CD8-positive, alpha-beta T cell (primary cell): ENCODE measurements at places on chromosomes 4 and X. TPM values are rescaled to one million over a fixed set of nuclear protein-coding genes. Genes with fewer than 3 reads are reported as not detected.

Gene FREM3
- total RNA-seq, result not detected

Gene ATOH1
- not detected for total RNA-seq

Gene HHIP
- total RNA-seq, result not detected

Gene GSTCD
- 5.8 TPM for total RNA-seq

Gene DCAF8L2
- not detected for total RNA-seq

Gene SSX2B
- not detected for total RNA-seq

Gene HPGDS
- total RNA-seq, result not detected

Gene F11
- not detected for total RNA-seq

Gene SUPT20HL1
- total RNA-seq, result not detected

GRCh38 chr4:145213245-145213644 is 32.9 kb upstream of the OTUD4 start:
- DNase-seq, result no peak

- DNase-seq, result no peak
These were observed 634 bp downstream of the APOO start for GRCh38 chrX:23907111-23907497.

DNA sequence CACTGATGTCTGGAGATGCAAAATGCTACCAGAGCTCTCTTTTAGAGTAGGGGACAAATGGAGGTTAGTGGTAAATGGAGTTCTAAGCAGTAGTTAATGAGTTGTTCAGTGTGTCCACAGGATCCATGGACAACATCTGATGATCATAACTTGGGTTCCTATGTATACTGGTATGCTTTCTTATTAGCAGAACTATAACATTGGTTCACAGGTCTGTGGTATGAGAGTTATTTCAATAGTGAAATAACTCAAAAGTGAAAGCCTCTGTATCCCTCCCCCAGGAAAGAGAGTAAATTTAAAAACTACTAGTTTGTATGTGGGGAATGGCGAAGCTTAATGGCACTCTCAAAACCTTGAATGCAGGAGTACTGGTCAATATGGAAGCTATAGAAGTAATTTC is 363.5 kb upstream of the EMCN start:
- no peak for DNase-seq

DNA sequence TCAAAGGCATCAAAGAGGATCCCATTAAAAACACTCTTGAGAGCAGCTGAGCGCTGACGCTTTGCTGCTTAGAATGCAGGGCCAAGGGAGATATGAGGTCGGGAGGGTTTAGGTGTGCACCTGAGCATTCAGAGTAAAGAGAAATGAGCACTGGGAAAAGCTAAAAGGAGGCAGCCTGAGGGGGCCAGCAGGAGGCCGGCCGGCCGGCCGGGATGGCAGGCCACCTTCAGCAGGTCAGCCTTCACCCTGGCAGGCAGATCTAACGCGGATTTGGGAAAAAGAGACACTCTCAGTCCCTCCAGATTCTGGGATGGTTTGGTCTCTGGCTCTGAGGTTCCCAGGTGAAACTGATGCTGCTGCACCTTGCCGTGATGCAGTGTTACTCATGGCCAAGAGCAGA is 393.5 kb downstream of the TRIML1 start:
- no peak for DNase-seq

DNA sequence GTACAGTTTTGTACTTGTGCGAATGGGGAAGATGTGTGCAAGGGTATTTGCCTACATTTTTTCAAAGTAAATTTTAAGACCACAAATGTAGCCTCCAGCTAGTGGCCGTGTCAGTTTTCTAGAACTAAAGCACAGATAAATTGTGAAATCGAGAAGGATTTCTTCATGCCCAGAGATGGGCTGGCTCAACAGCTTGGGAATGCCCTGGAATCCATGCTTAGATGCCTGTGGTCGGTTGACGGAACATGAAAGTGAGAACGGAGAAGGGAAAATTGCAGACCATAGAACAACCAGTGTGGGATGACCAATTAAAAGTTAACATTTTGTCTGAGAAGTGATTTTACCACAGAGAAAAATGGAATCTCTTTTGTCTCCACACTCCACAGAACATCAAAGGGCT is 73.2 kb upstream of the VCX2 start:
- no peak for DNase-seq

GRCh38 chr4:71130827-71131603 is 137.6 kb downstream of the DCK start:
- DNase-seq, result no peak

GRCh38 chr4:144970597-144970996 is 127.4 kb downstream of the ANAPC10 start:
- DNase-seq, result no peak

DNA sequence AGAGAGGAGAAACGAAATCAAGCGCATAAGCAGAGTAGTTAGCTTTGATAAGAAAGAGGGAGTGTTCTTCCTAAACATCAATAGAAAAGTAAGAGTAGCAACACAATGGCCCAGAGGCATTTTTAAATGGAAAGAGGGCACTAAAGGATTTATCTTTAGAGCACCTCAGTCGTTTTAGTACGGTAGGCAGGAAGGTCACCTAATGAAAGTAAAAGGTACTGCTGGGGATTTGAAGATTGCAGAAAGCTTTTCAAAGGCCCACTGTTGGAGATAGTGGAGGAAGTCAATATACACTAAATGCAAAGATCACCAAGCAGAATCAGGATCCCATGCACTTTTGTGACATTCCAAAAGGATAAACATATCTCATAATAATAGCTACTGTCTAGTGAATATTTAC is 667.7 kb upstream of the GRID2 start:
- DNase-seq, result no peak

- no peak for DNase-seq
These were observed 42.7 kb upstream of the CITED1 start for GRCh38 chrX:72348247-72348979.

- no peak for DNase-seq
These were observed 150.0 kb downstream of the MAML3 start for GRCh38 chr4:140003876-140004548.

GRCh38 chr4:84341559-84341958 is 157.5 kb downstream of the NKX6-1 start:
- DNase-seq, result no peak

DNA sequence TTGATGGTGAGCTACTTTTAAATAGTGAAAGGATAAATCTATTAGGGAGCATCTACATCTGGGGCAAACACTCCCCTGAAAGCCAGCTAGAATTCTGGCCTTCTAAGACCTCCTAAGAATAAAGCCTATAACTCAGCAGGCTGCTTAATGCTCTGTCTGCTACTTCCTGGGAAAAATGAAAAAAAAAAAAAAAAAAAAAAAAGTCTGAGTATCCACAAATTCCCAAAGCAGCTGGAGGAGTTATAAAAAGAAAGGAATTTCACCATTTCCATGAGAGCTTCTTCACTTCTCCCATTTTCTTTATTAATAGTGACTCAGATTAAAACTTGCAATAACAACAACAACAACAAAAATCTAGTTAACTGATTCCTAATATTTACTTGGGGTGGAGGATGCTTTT is 511.2 kb downstream of the INPP4B start:
- no peak for DNase-seq

DNA sequence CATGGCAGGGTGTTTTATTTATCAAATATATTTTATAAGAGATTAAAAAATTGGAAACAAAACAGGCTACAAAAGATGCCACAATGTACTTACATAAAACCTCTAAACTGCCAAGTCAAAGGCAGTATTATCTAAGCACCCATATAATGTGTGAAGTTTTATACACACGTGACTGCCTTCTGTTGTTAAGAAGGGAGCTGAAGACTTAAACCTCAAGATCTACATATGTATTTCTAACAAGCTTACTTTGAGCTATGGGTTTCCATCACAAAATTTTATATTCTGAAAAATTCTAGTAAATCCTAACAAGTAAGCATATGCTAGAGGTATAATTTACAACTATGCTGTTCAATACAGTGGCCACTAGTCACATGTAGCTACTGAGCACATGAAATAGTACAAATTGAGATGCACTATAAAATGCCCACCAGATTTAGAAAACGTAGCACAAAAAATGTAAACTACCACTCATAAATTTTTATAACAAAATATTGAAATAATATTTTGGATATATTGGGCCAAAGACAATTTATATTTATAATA is 9.8 kb downstream of the ATP8A1 start:
- DNase-seq, result no peak

DNA sequence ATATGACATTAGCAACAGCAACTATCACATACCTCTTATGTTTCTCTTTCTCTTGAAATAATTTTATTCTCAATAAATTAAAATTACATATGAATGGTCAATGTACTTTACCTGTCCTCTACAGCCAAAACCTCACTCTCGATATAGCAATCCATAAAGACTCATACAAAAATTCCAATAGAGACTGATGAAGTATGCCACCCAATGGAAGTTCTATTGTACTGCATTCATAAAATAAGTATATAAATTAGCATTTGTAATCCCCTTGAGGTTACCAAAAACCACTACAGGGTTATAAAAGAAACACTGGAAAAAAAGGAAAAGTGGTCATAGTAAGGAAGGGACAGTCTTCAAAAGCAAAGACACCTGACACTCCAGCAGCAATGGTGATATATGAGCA is 32.8 kb downstream of the CLDN2 start:
- no peak for DNase-seq

GRCh38 chr4:18401425-18401824 is 379.9 kb upstream of the LCORL start:
- DNase-seq, result no peak

DNA sequence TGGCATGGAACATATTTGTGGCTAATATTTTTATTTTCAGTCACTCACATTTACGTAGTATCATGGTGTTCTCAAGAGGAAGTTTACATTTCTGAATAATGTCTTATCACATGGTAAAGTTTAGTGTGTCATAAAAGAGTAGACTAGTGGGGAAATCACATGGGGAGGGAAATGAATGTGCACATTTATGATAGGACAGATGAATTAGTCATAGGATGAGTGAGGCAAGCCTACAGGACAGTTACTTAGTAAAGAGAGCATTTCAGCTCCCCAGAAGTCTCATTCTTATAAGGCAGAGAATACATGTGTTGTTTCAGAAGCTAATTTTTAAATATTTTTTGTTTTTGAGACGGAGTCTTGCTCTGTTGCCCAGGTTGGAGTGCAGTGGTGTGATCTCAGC is 6.2 kb downstream of the GK start:
- no peak for DNase-seq

GRCh38 chrX:150761176-150761818 is 68.1 kb downstream of the MTMR1 start:
- DNase-seq, result no peak

DNA sequence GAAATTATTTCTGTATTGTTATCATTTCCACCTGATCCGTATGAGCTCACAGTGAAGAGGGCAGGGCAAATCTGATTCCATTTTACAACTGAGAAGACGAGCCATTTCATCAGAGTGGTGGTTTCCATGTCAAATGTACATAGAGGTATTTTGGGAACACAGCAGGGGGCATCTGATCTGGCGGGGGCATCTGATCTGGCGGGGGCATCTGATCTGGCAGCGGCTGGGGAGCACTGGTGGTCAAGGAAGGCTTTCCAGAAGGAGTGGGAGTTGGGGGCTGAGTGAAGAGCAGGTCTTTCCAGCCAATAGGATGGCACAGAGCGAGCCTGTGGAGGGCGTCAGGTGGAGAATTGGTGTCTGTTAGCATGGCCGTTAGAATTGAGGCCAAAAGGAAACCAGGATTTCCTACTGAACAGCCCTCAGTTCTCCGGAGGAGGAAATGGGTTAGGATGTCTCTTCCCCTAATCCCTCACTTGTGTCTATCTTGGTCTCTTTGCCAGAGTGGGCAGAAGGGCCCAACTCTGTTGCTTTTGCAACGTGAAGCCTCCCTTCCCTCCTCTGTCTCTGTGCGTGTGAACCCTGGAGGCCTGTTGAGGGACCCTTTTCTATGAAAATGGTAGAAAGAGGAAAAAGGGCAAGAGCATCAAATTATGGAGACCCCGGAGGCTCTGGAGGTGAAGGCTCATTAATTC is 41.3 kb downstream of the RHOH start:
- peak; percentile 48 for DNase-seq

GRCh38 chr4:75841641-75842520 is 60.4 kb downstream of the PPEF2 start:
- no peak for DNase-seq

GRCh38 chr4:7206911-7207567 is 14.7 kb downstream of the SORCS2 start:
- DNase-seq, result no peak

- DNase-seq, result no peak
These were observed 892.8 kb upstream of the DIAPH2 start for GRCh38 chrX:95791876-95792275.

DNA sequence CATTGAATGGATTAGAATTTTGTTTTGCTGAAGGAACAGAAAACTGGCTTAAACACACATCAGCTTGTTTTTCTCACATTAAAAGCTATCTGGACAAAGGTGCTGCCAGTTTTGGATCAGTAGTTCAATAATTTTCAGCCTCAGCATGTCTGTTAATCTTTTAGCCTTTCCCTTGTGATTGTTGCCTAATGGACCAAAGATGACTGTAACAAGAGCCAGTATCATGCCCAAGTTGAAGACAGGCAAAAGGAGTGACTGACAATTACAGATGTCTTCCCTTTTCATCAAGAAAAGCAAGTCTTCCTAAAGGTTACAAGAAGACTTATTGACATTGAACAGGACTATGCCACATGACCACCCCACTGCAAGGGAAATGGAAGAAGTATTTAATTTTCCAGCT is 419.7 kb downstream of the MAPK10 start:
- no peak for DNase-seq

- DNase-seq, result no peak
These were observed 9.8 kb upstream of the TAB3 start for GRCh38 chrX:30898886-30899285.

DNA sequence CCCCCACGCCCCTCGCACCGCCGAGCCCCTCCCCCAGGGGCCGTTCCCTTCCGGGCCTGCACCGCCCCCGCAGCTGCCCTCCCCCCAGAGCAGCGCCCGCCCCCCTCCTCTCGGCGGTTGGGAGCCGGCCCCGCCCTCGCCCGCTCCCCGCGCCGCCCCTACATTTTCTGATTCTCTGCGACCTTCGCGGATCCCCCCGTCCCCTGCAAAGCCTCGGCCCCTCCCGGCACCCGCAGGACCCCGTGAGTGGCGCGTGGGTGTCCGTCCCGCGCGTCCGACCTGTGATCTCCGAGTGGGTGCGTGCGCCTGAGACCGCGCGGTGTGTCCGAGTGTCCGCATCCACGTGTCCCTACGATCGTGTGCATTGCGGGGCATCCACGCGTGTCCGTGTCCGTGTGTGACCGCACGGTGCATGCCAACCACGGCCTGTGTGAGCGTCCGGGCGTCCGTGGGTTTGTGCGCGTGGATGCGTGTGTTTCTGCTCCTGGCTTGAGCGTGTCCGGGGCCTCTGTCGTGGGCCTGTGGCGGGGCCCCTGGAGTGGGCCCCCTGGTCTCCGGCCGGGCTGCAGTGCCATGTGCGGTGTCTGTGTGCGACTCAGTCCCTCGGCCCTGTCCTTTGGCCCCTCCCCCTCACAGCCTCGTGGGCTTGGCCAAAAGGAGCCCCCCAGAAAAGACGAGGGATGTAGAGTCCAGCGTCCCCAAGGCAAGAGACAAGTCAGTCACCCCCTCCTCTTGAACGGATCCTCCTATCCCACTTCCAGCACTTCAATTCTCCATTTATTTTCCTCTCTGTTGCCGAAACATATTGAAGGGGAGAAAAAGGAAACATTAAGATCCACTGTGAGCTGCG is 8.8 kb upstream of the NKX1-1 start:
- no peak for DNase-seq
